Dermis microvascular lymphatic vessel endothelial cell (primary cell): ENCODE measurements at places on chromosomes 1 and 21. TPM values are rescaled to one million over a fixed set of nuclear protein-coding genes. Genes with fewer than 3 reads are reported as not detected.
A peak's percentile ranks its signal among the peaks of the same experiment; 100 is the strongest.

NUP133 gene
- total RNA-seq = 31.6 and 32.9 TPM in 2 replicates

DNA sequence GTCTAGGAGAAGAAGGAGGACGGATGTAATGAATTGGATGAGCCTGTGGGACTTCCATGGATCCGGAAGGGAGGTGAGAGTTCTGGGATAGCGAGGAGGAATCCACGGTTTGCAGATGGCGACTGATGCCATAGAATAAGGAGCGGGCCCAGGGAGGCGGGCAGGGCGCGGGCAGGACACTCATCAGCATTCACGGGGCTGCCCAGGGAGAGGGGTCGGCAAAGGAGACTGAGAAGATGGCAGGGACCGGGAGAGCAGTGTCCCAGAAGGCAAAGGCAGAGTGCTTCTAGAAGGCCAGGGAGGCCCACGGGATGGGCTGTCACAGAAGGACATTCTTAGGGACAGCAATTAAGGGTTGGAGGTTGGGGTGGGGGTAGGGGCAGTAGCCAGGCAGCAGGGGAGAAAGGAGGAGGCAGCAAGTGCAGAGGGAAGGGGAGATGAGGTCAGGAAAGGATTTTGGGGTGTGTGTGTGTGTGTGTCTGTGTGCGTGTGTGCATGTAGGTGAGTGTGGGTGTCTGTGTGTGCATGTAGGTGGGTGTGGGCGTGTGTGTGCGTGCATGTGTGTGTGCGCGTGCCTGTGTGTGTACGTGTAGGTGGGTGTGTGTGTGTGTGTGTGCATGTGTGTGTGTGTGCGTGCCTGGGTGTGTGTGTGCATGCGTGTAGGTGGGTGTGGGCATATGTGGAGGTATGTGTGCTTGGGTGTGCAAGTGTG is 1.1 kb upstream of the COL8A2 start:
- DNase-seq = no peak

DNA sequence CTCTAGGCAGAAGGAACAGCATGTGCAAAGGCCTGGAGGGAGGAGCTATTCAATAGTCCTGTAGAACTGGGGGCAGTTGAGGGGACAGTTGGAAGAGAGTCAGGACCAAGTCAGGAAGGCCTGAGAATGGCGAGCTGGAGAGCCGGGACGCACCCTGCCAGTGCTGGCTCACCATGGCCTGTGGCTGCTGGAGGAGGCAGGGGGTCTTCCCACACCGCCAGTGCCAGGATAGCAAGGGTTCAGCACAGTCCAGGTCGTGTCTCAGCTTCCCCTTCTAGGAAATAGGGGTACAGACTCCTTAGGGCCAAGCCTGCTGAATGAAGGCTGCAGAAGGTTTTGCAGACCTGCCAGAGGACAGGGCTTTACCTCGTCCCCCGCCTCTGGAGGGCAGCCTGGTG is 7.3 kb downstream of the PODN start:
- DNase-seq = no peak

GRCh38 chr1:173997791-173998190 is 24.4 kb downstream of the RC3H1 start:
- DNase-seq = no peak

DNA sequence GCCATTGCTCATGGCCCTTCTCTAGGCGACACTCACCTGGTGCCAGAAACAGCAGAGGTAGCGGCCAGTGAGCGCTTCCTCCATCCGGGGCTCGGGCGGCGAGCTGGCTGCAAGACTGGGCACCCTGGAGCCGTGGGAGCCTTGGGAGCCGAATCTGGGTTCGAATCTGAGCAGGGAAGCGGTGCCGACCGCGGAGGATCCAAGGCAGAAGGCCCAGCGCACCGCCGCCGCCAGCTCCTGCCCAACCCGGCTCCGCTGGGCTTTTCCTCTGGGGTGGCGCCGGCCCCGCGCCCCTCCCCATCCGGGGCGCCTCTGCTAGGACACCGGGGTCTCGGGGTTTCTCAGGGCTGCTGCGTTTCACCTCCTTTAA is 1.7 kb upstream of the PRDM16 start:
- no peak for DNase-seq

GRCh38 chr21:34198231-34199120 is 125.1 kb downstream of the MRPS6 start:
- no peak for DNase-seq

PSMD4 gene
- 192 and 200 TPM in 2 replicates for total RNA-seq

DNA sequence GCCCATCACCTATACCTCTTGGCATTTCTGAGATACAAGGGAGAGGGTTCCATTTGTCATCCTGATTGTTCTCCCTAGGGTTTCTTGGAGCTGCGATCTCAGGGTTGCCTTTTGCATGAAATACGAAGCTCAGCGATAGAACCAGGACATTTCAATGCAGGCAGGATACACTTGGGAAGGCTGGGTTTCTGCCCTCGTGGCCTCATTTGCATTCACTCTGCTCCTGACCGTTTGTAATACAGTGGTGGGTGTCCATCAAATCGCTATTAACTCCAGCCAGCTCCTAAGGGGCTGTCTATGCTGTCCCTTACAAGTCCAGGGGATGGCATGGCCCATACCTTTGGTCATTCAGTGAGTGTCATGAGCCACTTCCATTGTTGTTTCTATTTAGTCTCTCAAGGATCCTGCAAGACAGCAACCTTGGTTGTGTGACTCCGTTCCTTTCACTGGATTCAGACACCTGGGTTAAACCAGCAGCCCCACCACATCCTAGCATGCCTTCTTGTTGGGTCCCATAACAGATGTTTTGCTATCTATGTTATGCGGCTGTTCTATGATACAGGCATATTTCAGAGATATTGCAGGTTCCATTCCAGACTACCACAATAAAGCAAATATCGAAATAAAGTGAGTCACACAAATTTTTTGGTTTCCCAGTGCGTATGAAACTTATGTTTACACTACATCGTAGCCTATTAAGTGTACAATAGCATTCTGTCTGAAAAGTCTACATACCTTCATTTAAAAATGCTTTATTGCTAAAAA is 18.3 kb downstream of the KAZN start:
- DNase-seq = no peak

- peak; percentile 58 for DNase-seq
Observed at GRCh38 chr1:160256396-160257046, 5.8 kb downstream of the DCAF8 start.

- no peak for DNase-seq
Observed at GRCh38 chr1:202160377-202160940, at the start of gene PTPN7. Gene PTPN7 (minus strand): TSS chr1:202160602. CDS start chr1:202159402, 1,200 bp downstream.

ADORA1 gene
- total RNA-seq = not detected in 2 replicates

DNA sequence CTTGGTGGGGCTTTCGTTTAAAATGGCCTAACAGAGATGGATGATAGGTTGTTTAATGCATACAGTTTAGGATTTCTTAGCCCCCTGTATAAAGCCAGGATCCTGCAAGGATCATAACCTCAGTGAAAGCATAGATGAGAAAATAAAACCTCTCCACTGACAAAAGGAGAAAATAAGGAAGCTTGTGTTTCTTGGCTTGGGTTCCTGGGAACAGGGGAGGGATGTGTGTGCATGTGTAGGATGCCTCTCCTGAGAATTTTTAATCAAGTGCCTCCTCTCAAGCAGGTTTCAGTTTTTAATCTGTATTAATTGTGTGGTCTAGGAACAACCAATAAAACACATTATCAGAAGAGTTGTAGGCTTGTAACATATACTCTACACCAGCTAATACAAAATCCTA is 26.1 kb downstream of the PRKACB start:
- no peak for DNase-seq

LCE1F gene
- total RNA-seq = not detected in 2 replicates
